ENCODE measurements at places on chromosomes 1 and 21. TPM values are rescaled to one million over a fixed set of nuclear protein-coding genes. Genes with fewer than 3 reads are reported as not detected.

Gene TRPM2
- 7.9 TPM for total RNA-seq

Gene AMPD1
- not detected for total RNA-seq

Gene TNFRSF18
- total RNA-seq = not detected

Gene RNU1-3
- under 0.01 TPM for total RNA-seq

Gene KCNK1
- 9.1 TPM for total RNA-seq

Gene LIPI
- total RNA-seq = not detected

Gene PDPN
- total RNA-seq = 38.8 TPM

Gene S100A7
- not detected for total RNA-seq

Gene PTGFR
- total RNA-seq = 2.3 TPM

Gene CACHD1
- total RNA-seq = 21.6 TPM

Gene GBP6
- total RNA-seq = not detected

Gene BMP8B
- total RNA-seq = 0.48 TPM

Gene EFNA4
- total RNA-seq = 26.6 TPM

Data from breast epithelium (tissue), 4 donors.